Iris pigment epithelial cell (primary cell): ENCODE measurements at places on chromosomes 3 and 15.

GRCh38 chr15:26129852-26130251, 266.7 kb upstream of the ATP10A start:
- no peak for DNase-seq

DNA sequence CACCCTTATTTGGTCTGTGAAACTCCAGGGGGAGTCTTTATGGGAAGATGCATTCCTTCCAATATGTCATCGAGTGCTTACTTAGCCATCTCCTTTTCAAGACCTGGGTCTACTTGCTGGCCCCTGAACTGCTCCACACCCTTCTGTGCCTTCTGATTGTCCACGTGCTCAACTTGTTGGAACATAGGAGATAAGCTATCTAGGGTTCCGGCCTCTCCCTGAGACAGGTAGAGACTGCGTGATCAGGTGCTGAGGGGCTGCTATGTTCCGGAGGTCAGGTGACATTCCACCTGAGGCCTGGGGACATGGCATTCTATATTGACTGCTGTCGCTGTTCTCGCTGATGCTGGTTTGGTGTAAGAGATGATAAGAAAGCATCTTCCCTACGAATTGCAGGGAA, 65.6 kb downstream of the ATP1B3 start:
- DNase-seq: no peak

GRCh38 chr3:119195911-119196310, 22.5 kb downstream of the UPK1B start:
- DNase-seq: peak; percentile 32

DNA sequence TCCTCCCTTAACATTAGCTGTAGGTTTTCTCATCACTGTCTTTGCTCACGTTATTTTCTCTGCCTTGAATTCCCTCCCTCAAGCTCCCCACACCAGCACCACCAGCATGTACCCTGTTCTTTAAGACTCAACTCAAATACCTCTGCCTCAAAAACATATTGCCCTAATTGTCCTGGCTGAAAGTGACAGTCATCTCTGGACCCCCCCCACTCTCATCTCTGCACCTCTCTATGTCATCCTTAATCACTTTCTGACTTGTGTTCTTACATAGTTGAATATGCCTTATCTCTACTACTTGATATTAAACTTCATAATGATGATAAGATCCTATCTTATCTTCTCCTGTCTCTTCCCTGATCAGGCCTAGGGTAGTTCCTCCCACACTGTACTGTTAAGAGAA, 345.2 kb upstream of the TPRG1 start:
- DNase-seq: no peak

- no peak for DNase-seq
These were observed 154.1 kb upstream of the LPP start for GRCh38 chr3:187999821-188000220.

DNA sequence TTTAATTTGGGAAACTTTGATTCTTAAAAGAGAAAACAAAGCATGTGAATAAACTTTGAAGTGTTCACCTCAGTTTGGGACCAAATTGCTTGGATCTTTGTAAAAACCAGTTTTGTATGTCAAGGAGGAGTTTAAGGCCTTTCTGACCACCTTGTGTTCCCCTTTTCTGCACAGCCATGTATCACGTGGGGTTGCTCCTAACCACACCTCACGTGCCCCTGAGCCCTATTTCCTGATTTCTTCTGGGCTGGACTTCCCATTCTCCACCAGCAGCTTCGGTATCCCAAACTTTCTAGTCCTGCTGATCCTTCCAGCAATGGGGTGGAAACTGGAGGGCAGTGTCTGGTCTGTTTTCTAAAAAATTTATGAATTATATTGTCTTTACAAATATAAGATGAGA, 76.4 kb upstream of the STT3B start:
- DNase-seq: no peak

GRCh38 chr15:29458361-29458760, 188.7 kb upstream of the NSMCE3 start:
- no peak for DNase-seq

DNA sequence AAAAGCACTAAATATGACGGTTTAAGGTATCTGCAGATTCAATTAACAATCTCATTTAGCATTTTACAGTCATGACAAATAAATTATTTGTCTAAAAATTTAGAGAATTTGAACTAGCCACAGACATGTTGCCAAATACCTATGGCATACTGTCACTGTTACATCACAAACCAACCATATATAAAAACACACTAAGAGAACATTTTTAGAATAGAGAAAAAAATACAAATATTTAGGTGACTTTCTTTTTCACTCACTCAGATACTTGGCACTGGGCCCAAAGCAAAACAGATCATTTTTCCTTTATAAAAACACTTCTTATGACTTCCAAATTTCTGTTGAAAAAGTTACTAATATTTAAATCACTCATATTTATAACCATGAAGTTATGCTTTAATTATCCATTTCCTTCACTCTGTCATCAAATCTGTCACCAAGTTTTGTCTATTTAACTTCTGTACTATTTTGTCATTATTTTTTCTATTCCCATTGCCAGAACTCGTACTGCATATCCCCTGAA, 644.7 kb downstream of the OTOL1 start:
- DNase-seq: peak; percentile 83

GRCh38 chr15:41443275-41443674, 26.4 kb downstream of the RTF1 start:
- DNase-seq: no peak

DNA sequence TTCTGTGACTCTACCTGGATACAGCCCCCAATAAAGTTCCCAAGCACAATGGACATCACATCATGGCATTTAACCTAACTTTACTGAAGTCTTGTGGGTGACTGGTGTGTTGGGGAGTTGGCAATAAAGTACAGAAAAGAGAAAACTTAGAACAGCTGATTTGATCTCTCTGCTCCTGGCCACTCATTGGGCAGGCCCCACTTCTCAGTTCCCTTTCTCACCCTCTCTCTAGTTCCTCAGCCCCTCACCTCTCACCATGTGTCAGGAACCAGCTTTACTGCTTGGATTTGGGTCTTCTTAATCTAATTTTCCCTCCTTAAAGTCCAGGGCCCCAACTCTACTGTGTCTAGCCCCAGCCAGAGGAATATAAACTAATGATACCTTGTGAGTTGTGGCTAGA, 713 bp upstream of the MUC13 start:
- DNase-seq: no peak

DNA sequence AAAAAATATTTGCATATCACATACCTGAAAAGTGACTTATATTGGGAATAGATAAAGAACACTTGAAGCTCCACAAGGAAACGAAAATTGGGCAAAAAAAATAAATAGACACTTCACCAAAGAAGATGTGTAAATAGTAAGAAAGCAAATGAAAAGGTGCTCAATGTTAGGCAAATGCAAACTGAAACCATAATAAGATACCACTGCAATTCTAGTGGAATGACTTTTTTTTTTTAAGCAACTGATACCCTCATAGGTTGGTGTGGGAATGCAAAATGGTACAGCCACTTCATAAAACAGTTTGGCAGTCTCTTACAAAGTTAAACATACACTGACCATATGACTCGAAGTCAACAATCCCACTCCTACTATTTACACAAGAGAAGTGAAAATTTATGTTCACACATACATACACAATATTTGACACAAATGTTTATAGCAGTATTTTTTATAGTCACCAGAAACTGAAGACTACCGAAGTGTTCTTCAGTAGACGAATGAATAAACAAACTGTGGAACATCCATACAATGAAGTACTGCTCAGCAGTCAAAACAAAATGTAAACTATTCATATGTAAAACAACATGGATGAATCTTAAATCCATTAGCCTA, 176.3 kb downstream of the ZMAT3 start:
- DNase-seq: no peak

DNA sequence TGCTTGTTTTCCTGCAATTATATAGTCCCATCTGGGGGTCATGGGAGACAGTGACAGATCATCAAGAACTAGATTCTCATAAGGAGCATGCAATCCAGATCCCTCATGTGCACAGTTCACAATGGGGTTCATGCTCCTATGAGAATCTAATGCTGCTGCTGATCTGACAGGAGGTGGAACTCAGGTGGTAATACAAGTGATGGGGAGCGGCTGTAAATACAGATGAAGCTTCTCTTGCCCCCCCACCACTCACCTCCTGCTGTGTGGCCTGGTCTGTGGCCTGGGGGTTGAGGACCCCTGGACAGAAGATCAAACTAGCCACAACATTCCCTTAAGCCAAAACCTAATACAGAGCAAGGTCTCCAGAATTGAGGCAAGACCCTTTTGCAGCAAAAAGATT, 161.1 kb downstream of the WDR76 start:
- DNase-seq: no peak

GRCh38 chr3:147404800-147405230, 1.5 kb downstream of the ZIC4 start:
- no peak for DNase-seq

DNA sequence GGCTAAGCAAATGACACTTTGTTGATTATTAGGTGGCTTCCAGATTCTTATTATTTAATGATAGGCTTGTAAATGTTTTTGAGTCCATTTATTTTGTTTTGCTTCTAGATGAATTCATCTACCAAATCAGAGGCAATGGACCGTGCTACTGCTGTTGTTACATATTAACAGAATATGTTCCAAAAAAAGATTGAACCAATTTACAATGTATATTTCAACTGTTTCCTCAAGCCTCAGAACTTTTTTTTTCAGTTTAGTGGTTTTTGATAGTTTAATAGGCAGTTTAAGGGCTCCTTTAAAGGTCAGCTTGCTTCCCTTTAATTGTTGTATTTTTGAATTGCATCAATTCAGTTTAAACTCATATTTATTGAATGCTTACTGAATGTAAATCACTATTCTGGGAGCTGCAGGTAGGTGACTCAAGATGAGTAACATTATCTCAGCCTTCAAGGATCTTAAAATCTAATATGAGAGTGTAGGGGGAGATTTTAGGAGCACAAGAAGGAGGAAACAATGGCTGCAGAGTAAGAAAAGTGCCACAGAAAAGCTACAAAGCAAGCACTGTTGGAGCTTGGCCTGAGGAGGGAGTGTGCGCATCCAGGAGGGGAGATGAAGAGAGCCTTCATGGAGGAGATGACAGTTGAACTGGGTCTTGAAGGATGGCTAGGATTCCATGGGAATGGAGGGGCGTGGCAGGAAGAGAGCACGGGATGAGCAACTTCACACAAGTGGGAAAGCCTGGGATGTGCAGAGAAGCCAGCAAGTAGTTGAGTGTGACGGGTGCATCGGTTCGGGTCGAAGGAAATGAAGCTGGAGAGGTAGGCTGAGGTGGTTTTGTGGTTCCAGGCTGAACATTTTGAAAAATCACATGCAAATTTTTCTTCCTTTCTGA, 14.7 kb downstream of the MAP2K1 start:
- DNase-seq: no peak

- no peak for DNase-seq
These were observed 25.3 kb downstream of the HDAC11 start for GRCh38 chr3:13505147-13506130.

GRCh38 chr3:23459889-23460546, 256.9 kb downstream of the UBE2E2 start:
- DNase-seq: no peak

DNA sequence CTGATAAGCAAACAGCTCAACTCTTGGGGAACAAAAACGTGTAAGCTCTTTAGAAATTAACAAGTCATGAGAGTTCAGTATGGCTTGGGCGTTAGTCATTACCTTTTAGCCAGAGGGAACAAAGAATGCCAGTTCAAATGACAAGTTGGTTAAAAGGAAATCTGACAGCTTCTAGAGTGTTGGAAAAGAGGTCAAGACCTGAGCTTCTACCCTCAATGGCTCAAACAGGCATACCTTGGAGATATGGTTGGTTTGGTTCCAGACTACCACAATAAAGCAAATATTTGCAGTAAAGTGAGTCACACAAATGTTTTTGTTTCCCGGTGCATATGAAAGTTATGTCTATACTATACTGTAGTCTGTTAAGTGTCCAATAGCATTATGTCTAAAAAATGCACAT, 136.1 kb downstream of the CACNA1D start:
- no peak for DNase-seq

DNA sequence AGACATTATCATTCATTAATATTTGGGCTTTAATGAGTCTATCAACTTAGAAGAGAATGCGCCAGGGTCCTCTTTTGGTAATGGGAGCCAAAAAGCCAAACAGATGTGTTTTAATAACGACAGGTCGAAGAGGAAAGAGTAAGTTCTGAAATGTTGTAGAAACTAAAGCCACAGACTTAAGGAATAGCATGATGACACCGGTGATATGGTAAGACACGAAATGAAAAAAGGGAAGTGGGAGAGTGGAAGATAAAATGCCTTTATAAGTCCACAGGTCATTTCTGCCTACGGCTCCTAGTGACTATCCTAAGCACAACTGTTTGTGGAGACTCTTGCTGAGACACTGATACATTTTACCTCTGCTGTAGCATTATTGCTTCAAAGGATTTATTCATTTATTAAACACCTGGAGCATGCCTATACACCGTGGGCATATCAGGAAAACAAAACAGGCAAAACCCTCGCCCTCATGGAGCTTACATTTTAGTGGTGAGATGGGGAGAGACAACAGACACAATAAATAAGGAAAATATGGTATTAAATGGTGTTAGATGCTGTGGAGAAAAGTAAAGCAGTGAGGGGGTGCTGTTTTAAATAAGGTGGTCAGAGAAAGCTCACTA, 11.7 kb upstream of the CD47 start:
- no peak for DNase-seq

GRCh38 chr3:42675909-42676308, 9.4 kb upstream of the KLHL40 start:
- DNase-seq: no peak

- peak; percentile 84 for DNase-seq
These were observed 5.6 kb downstream of the TERC start for GRCh38 chr3:169759256-169759655.
